ENCODE measurements at places on chromosomes 3 and 15.

GRCh38 chr3:183085634-183086390 is 13.5 kb downstream of the MCCC1 start:
- DNase-seq = no peak

DNA sequence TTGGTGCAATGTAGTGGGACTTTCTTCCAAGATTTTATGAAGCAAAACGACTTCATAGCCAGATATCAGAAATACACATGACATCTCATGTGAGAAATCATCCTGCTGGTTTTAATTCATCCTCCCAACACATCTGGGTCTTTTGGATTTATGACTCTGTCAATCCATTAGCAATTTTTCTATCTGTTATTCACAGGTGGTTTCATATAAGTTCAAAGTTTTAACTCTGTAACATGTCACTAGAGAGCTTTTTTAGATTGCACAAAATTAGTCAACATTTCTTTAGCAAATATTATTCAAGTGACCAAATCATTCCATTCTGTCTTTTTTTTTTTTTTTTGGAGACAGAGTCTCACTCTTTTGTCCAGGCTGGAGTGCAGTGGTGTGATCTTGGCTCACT is 30.4 kb downstream of the SQOR start:
- DNase-seq = no peak

GRCh38 chr15:71440489-71441110 is 325.3 kb downstream of the THSD4 start:
- no peak for DNase-seq

- DNase-seq = no peak
Observed at GRCh38 chr3:101279162-101279561, 41.2 kb downstream of the IMPG2 start.

GRCh38 chr15:39054128-39054732 is 489.6 kb upstream of the RASGRP1 start:
- DNase-seq = no peak

- DNase-seq = no peak
Observed at GRCh38 chr15:57321973-57322601, 54.2 kb upstream of the CGNL1 start.

GRCh38 chr15:26007151-26007550 is 144.0 kb upstream of the ATP10A start:
- DNase-seq = no peak

- DNase-seq = no peak
Observed at GRCh38 chr3:117263745-117264144, 554.2 kb downstream of the TUSC7 start.

GRCh38 chr15:26287381-26287780 is 424.3 kb upstream of the ATP10A start:
- no peak for DNase-seq

DNA sequence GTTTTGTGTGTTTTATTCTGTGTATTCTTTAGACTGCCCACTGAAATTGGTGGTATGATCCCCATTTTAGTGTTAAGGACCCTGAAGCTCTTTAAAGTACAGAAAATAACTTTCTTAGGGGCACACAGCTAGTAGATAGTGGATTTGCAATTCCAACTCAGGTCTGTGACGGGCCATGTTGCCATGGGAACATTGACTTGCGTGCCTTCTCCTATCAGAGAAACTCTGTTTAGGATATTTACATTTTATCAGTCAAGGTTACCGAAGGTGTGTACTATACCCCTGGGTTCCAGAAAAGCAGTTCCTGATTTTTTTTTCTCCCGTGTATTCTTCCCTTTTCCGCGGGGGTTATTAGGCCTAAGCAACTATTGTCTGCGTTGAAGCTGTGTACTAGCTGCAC is 19.4 kb downstream of the MYZAP start:
- DNase-seq = no peak

GRCh38 chr3:79872483-79872882 is 104.7 kb upstream of the ROBO1 start:
- DNase-seq = no peak

GRCh38 chr3:111415018-111415417 is 127.0 kb upstream of the CD96 start:
- DNase-seq = no peak

DNA sequence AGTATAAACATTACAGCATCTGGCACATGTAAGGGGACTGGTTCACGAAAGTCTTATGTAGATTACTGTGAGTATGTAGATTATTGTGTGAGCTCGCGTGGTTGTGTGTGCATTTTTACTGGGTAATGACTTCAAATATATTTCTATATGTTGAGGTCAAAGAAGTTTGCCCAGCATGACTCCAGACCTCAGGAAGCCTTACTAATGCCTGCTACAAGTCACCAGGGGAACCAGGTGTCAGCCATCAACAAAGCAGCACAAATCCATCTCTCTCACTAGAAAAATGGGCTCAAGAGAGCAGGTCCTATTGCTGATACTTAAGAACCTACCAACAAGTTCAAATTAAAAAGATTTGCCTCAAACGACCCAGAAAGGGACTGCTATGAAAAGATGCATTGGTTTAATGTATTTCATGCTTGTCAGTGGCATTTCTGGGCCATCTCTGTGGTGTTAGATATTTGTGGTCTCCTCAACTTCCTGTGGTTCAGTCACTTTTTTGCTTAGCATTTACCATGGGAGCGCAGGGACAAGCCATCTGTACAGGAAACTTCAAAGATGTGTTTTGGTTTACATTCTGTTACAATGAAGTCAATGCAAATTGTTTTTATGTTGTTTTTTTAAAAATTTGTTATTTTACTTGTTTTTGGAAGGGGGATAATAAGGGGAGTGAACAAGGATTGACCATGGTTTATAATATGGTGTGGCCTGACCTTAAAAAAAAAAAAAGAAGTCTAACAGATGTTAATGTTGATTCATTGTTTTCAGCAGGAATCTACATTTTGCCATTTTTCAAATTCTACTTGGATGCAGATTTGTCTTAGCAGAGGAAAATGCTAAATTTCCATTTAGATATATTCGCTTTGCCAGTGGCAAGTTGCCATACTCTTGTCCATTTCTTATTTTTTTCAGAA is 172.1 kb upstream of the ADAMTS9 start:
- DNase-seq = no peak

GRCh38 chr3:12553921-12554391 is 2.9 kb upstream of the MKRN2 start:
- peak; percentile 2 for DNase-seq

- DNase-seq = no peak
Observed at GRCh38 chr3:127858937-127859336, 36.6 kb upstream of the MGLL start.

DNA sequence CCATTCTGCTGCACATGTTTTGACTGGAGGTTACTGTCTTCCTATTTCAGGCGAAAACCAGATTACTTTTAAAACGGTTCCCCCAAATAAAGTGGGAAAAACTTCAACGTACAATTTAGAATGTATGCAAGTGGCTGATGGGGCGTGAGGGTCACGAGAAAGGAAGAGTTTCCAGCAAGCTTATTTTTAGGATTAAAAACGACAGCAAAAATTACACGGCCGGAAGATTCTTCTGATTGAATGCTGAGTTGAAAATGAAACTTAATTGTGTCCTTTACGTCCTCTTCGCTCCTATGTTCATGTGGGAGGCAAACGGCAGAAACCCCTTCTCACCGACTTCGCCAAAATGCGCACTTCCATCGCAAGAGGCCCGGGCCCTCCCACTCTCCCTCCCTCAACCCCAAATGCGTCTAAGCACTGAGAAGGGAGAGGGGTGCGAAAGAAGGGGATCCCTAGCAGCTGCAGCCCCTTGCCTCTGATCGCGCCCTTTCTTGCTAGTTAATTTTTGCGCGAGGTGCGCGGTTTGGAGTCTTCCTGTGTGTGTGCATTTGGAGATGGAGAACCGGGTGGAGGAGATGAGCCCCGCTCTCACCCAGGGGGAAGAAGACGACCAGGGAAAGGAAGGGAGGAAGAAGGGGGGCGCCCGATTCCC is 656 bp downstream of the CD47 start:
- peak; percentile 45 for DNase-seq

- DNase-seq = no peak
Observed at GRCh38 chr3:66140743-66141372, 79.9 kb upstream of the SLC25A26 start.

DNA sequence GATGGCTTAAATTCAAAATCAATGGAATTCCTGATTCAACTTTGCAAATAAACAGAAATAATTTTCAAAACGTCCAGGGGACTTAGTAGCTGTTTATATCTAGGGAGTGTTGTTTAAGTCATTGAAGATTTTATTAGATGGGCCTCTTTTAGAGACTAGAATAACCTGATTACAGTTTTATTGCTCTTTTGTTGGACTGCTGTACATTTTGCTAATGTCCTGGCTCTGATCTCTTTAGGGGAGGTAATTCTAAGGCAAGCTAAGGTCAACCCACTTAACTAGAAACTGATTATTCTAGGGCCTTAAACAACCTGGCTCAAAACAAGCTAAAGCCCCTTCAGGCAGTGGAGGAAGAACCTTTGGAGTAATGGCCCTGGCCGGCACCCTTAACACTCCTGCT is 62.0 kb upstream of the MYZAP start:
- DNase-seq = no peak
